ENCODE measurements at places on chromosomes 3 and 15.

- no peak for DNase-seq
These were observed 127.4 kb upstream of the ADAMTS9 start for GRCh38 chr3:64815195-64815631.

GRCh38 chr3:177713928-177714900 lies 516.9 kb upstream of the TBL1XR1 start:
- no peak for DNase-seq

DNA sequence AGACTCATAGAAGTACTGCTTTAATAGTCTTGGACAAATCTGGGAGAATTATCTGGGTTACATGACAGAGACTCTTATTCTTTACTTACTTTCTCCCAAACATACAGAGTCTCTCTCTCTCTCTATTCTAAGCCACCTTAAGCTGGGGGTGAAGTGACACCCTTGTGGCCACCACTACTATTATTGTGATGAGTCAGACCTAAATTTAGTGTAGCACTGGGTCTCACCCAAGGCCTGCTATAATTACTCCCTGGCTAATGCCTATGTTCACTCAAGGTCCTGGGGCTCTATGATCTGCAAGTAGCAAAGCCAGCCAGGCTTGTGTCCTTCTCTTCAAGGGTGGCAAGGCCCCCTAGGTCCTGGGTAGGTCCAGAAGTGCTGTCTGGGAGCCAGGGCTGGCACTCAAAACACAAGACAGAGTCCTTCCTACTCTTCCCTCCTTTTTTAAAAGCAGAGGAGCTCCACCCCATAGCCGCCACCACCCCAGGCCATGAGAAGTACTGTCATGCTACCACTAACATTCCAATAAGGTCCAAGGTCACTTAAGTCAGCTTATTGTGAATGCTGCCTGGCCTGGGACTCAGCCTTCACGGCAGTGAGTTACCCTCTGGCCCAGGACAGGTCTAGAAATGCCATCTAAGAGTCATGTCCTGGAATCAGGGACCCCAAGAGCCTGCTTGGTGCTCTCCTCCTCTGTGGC lies 183.6 kb downstream of the POLQ start:
- no peak for DNase-seq

DNA sequence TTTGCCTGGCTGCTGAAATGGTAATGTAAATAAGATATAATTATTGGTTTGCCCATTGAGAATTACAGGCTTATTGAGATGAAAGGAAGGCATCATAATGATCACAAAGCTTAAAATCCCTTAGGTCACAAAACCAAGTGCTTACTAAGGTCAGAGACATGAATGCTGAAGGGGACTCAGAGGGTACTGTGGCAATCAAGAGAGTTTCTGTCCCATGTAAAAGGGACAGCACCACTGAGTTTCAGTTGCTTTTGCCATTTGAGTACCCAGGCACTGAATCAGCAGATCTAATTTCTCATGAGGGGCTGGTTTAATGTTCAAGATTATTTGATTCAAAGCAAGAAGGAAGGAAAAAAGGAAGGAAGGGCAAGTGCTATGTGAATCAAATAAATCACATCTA lies 127.0 kb downstream of the PLOD2 start:
- DNase-seq: no peak

- DNase-seq: no peak
These were observed 160.2 kb downstream of the FOXP1 start for GRCh38 chr3:71423151-71423906.

Measured in activated CD4-positive, alpha-beta T cell treated with anti-CD3 and anti-CD28 coated beads, Interleukin-2, Interleukin-6, amounts not matched to agents 100 ng/mL and 50 ng/mL, durations not matched to agents 16 hours and 8 hours (primary cell).